NCI-H1092 treated with DMSO at 0.1 percent for 48 hours (cell line): ENCODE measurements at places on chromosomes 1 and 21.

GRCh38 chr1:37945743-37946702, 830 bp downstream of the INPP5B start:
- DNase-seq, result no peak

GRCh38 chr1:199282751-199283305, 644.0 kb downstream of the PTPRC start:
- no peak for DNase-seq

- no peak for DNase-seq
Observed at GRCh38 chr1:116814926-116815723, 60.9 kb downstream of the CD2 start.

GRCh38 chr1:153597206-153597605, 15.7 kb downstream of the S100A16 start:
- no peak for DNase-seq

DNA sequence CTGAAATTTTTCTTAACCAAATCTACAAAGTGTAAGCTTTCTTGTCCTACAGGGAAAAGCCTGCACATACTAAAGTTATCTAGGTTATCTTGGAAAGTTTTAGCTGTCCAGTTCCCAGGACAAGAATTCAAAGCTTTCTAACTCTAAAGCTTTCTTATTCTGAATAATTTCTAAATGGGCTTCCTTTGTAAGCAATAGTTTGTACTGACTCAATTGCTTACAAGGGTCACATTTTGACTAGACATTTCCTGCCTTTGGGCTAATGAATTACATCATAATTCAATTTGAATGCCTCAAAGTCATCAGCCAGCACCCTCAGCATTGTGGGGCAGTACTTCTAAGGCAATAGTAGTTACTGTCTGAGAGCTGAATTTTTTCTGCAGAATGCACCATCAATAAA, 223.0 kb downstream of the LTN1 start:
- DNase-seq, result no peak

- no peak for DNase-seq
Observed at GRCh38 chr1:185916861-185917260, 182.7 kb downstream of the HMCN1 start.

DNA sequence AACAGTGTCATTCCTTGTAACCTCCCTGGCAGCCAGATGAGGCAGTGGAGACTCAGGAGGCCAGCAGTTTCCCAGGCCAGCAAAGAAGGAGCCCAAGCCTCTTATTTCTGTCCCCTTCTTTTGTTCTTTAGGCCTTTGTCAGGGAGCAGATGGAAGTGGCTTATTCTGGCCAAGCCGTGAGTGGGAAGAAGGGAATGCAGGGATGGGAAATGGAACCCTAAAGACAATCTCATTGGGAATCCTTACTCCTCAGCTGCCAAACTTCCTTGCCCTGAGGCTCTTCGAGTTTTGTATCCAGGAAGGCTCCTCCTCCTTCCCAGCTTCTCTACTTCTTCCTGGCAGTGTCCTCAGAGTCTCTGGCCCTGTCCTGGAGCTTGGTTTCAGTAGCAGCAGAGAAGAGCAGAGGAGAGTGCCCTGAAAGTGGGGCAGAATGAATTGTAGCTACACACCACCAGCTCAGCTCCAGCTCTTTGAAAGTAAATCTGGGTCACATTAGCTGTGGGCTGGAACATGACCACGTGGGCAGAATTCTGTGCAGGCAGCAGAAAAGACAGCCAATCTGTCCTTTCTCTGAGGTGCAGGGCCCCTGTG, 63.9 kb downstream of the NDUFS5 start:
- DNase-seq, result no peak

GRCh38 chr1:115134850-115135480, 45.7 kb upstream of the TSPAN2 start:
- DNase-seq, result no peak

DNA sequence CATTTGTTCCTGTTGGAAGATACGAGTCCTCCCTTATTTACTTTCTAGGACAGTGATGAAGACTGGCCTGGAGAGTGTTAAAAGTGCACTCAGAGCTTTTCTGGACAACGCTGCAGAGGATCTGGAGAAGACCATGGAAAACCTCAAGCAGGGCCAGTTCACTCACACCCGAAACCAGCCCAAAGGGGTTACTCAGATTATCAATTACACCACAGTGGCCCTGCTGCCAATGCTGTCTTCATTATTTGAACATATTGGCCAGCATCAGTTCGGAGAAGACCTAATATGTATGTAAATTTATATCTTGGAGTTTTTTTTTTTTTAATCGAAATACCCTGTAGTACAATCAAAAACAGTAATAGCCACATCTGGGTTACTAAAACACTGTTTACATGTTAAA, 190.5 kb downstream of the ZP4 start:
- no peak for DNase-seq

GRCh38 chr1:64502083-64502482, 32.2 kb downstream of the CACHD1 start:
- no peak for DNase-seq

DNA sequence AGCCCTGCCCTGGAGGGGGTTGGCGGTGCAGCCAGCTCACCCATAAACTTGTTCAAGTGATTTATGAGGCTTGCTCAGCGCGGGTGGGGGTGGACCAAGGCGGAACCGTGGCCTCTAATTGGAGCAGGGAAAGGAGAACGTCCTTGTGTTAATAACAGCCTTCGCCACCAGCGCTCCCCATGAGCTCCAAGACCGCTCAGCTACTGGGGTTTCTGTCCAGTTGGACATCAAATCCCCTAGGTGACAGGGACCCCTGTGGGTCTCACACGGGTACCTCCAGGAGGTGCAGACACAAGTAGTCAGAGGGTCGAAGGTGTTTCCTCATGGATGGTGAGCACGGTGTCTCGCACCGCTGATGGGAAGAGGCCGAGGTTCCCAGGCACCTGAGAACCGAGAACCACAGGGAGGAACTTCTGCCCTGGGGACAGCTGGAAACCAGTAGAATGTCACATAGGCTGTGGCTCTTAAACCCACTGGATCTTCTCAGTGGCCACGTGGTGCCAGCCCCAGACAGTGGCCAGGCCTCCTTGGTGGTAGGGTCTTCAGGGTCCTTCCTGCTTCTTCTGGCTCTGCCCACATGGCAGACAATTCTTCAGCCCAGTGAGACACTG, 3.7 kb upstream of the ACTRT2 start:
- no peak for DNase-seq

GRCh38 chr1:71041806-71042205, 5.8 kb downstream of the PTGER3 start:
- DNase-seq, result no peak

GRCh38 chr1:52460694-52461093, 56.3 kb downstream of the PRPF38A start:
- DNase-seq, result no peak
